ENCODE measurements at places on chromosomes 1 and 21. TPM values are rescaled to one million over a fixed set of nuclear protein-coding genes. Genes with fewer than 3 reads are reported as not detected.
A peak's percentile ranks its signal among the peaks of the same experiment; 100 is the strongest.

The PDZK1 gene
- 0.39 TPM for total RNA-seq

The TCHH gene
- total RNA-seq = not detected

The BRDT gene
- total RNA-seq = not detected

The TFF3 gene
- 1.3 TPM for total RNA-seq

The ZNF593OS gene
- total RNA-seq = not detected

The GJA8 gene
- total RNA-seq = not detected

The HFM1 gene
- total RNA-seq = not detected

The NTNG1 gene
- total RNA-seq = 0.13 TPM

The CA6 gene
- total RNA-seq = 0.95 TPM

The CHIA gene
- not detected for total RNA-seq

The SLAMF7 gene
- total RNA-seq = 9.5 TPM

- DNase-seq = no peak
Measured at GRCh38 chr21:26130249-26130881, 40.2 kb downstream of the APP start.

GRCh38 chr1:50620680-50621329 lies 197.6 kb upstream of the DMRTA2 start:
- DNase-seq = no peak

DNA sequence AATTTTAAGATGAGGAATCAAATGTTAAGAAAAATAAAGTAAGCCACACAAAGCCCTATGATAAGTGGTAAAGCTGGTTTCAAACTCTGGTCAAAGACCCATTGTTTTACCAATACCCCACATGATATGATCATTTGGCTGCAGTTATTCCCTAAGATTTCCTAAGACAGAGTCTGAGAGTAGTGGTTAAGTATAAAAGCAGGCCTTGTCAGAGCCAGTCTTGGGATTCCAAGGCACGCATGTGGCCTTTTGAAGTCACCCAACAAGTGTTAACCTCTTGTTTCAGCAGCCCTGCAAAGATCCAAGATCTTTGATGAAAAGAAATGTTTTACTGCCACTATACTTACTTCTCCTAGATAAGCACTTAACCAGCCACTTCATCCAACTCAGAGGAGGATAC lies 159.2 kb downstream of the SIPA1L2 start:
- no peak for DNase-seq

DNA sequence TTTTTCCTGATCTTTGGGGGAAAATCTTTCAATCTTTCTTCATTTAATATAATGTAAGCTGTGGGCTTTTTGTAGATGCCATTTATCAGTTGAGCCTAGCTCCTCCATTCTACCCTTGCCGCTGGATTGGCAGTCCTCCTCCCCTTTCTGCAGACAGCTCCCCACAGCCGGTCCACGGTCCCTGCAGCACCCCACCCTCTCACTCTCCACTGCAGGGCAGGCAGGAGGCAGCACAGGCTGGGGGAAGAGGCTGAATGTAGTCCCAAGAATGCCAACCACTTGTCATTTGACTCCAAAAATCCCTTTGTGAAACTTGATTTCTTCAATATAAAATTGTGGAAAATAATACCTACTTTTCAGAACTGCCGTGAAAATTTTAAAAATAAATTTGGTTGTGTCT lies 96.7 kb downstream of the SYT2 start:
- DNase-seq = no peak

DNA sequence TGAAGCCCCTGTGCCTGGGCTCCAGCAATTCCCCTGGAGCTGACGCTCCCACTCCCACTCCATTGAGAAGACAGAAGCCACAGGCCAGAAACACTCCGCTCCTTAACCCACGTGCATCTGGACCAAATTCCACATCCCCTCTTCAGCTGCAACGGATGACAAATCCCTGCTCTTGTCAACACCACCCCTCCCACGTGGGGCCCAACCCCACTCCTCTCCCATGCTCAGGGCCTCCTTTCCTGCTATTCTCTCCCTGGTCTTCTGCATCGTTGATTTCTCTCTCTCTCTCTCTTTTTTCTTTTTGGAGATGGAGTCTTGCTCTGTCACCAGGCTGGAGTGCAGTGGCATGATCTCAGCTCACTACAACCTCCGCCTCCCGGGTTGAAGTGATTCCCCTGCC lies 18.3 kb downstream of the CA6 start:
- DNase-seq = no peak

- no peak for DNase-seq
Measured at GRCh38 chr1:13492711-13493110, 21.1 kb downstream of the LRRC38 start.

DNA sequence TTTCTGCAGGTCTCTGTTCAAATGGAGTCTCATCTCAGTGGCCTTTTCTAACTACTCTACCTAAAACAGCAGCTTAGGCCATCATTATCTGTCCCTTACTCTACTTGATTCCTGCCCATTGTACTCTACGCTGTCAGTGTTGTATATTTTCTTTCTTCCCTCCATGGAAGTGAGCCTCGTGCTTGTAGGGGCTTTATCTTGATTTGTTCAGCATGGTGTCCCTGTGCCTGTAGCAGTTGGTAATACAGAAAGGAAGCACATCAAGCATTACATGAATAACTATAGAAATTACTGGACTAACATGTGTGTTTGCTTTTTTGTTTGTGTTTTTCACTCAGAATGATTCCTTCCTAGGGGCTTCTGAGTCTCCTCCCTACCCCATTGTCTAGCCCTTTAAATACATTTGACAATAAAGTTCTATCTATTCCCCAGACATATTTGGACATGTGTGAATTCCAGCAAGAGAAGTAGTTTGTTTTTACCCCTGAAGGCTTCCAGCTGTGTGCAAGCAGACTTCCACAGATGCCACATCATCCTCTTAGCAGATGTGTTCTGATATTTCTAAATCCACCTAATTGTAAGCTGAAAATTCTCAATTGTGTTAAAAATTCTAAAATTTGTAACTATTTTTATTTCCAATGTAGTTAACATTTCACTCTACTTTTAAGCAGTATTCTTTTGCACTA lies 40.3 kb downstream of the PRMT2 start:
- DNase-seq = no peak

- no peak for DNase-seq
Measured at GRCh38 chr1:21674957-21675356, 5.8 kb upstream of the RAP1GAP start.

GRCh38 chr1:44029260-44029910 lies 1.9 kb downstream of the SLC6A9 start:
- no peak for DNase-seq

GRCh38 chr1:197768014-197768805 lies 7.1 kb downstream of the DENND1B start:
- no peak for DNase-seq

GRCh38 chr1:194495434-194495833 lies 1309.0 kb upstream of the B3GALT2 start:
- no peak for DNase-seq

GRCh38 chr1:30232288-30232899 lies 491.0 kb downstream of the MATN1 start:
- no peak for DNase-seq

- DNase-seq = peak; percentile 46
Measured at GRCh38 chr1:39575191-39576015, 1.2 kb downstream of the PABPC4 start.

Data from T-cell (primary cell).